Activated naive CD8-positive, alpha-beta T cell treated with anti-CD3 and anti-CD28 coated beads for 36 hours (primary cell): ENCODE measurements at places on chromosomes 13 and 19. TPM values are rescaled to one million over a fixed set of nuclear protein-coding genes. Genes with fewer than 3 reads are reported as not detected.
A peak's percentile ranks its signal among the peaks of the same experiment; 100 is the strongest.

GRCh38 chr13:20700288-20700687, 3.2 kb upstream of the IL17D start:
- no peak for DNase-seq

- DNase-seq = no peak
Observed at GRCh38 chr13:37608750-37609339, 10.3 kb upstream of the POSTN start.

The MRPS31 gene
- 40.9 TPM for total RNA-seq

- no peak for DNase-seq
Observed at GRCh38 chr19:359653-359925, 15.0 kb upstream of the MIER2 start.

The ZFP82 gene
- 5.7 TPM for total RNA-seq

The SYNGR4 gene
- total RNA-seq = 0.31 TPM

The ZNF559 gene
- total RNA-seq = 13.0 TPM

The ZNF837 gene
- total RNA-seq = 2.1 TPM

- no peak for DNase-seq
Observed at GRCh38 chr13:40175639-40176038, 490.8 kb downstream of the FOXO1 start.

The ODAD3 gene
- total RNA-seq = 0.27 TPM

GRCh38 chr13:99371956-99372355, 64.8 kb upstream of the GPR183 start:
- peak; percentile 63 for DNase-seq

GRCh38 chr13:112971288-112971643, 2.3 kb downstream of the MCF2L start:
- no peak for DNase-seq

The RRAS gene
- 5.0 TPM for total RNA-seq

- DNase-seq = no peak
Observed at GRCh38 chr19:9128171-9128570, 1.4 kb upstream of the OR7G3 start.

DNA sequence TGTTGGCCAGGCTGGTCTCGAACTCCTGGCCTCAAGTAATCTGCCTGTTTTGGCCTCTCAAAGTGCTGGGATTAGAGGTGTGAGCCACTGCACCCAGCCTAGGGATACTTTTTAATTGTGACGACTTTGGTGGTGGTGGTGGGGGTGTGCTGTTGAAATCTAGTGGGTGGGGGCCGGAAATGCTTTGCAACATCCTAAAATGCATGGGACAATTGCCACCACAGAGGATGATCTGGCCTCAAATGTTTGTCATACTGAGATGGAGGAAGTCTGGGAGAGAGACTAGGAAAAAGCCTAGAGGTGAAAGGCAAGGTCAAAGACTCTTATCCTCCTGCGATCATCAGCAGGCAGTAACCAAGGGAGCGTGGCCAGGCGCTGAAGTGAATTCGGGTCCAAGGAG, 1.4 kb downstream of the NWD1 start:
- no peak for DNase-seq

DNA sequence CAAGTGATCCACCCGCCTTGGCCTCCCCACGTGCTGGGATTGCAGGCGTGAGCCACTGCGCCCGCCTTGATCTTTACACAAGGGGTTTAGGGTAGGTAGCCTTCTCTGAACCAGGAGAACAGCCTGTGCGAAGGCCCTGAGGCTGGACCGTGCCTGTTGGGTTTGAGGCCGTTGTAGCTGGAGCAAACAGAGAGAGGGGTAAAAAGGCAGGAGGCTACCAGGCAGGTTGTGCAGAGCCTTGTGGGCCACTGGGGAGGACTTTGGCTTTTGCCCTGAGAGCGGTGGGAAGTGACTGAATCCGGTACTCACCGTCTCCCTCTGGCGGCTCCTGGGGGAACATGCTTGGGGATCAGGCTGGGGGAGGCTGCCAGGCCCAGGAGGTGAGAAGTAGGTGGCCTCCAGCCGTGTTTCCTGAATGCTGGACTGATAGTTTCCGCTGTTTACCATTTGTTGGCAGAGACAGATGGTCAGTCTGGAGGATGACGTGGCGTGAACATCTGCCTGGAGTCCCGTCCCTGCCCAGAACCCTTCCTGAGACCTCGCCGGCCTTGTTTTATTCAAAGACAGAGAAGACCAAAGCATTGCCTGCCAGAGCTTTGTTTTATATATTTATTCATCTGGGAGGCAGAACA, 24.6 kb downstream of the SPC24 start:
- peak; percentile 66 for DNase-seq

DNA sequence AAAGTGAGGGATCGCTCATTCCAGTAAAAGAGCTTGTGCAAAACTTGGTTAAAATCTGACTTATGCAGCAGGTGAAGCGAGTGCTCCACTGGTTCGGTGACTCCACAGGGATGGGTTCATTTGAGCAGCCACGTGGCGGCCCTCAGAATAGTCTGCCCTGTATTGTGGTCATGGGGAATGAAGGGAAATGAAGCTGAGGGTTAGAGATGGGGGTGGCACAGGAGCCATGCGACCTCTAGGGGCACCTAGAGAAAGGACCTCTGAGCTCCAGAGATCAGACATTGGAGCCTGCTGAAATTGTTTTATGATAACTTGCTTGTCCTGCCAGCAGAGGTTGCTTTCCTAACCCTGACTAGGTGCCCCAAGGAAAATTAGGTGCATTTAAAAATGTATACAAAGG, 26.6 kb downstream of the CBY2 start:
- no peak for DNase-seq

- no peak for DNase-seq
Observed at GRCh38 chr13:33197541-33197971, 88.0 kb downstream of the STARD13 start.

- no peak for DNase-seq
Observed at GRCh38 chr19:22882797-22883196, 50.7 kb downstream of the ZNF723 start.

The ZBTB7A gene
- total RNA-seq = 35.9 TPM

DNA sequence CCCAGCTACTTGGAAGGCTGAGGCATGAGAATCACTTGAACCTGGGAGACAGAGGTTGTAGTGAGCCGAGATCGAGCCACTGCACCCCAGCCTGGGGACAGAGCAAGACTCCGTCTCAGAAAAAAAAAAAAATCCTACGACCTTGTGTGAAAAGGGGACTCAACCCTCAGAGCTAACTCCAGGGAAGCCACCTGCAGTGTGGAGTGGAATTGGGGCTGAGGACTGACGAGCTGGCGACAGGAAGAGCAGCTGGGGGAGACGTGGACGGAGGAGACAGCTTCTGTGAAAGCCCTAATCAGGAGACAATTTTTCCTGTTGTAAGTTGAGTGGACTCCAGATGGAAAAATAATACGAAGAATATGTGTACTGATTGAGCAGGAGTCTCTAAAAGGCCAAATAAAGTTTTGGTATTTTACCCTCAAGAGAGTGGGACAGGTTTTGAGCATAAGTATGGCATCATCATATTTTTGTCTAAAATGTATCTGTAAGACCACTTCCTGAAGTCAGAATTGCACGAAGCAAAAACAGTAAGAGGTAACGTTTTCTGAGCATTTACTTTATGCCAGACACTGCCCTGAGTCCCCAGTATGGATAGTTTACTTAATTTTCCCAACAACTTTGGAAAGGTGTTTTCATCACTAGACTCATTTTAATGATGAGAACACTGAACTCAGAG, 12.0 kb upstream of the LAIR1 start:
- no peak for DNase-seq

DNA sequence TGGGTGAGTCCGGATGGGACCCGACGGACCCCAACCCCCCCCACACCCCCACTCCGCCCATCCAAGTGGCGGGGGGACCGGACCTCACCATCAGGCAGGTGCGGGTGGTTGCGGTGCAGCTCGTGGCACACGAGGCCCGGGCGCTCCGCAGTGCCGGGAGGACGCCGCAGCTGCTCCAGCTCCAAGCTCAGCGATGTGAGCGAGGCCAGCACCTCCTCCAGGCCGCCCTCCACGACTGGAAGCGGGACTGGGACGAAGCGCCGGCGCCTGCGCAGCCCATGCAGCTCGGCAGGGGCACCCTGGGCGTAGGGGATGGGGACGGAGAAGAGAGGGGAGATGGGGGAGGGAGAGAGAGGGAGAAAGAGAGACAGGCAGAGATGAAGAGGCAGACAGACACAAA, 30.1 kb upstream of the OLFM2 start:
- DNase-seq = no peak

The ZNF66 gene
- total RNA-seq = 7.9 TPM

DNA sequence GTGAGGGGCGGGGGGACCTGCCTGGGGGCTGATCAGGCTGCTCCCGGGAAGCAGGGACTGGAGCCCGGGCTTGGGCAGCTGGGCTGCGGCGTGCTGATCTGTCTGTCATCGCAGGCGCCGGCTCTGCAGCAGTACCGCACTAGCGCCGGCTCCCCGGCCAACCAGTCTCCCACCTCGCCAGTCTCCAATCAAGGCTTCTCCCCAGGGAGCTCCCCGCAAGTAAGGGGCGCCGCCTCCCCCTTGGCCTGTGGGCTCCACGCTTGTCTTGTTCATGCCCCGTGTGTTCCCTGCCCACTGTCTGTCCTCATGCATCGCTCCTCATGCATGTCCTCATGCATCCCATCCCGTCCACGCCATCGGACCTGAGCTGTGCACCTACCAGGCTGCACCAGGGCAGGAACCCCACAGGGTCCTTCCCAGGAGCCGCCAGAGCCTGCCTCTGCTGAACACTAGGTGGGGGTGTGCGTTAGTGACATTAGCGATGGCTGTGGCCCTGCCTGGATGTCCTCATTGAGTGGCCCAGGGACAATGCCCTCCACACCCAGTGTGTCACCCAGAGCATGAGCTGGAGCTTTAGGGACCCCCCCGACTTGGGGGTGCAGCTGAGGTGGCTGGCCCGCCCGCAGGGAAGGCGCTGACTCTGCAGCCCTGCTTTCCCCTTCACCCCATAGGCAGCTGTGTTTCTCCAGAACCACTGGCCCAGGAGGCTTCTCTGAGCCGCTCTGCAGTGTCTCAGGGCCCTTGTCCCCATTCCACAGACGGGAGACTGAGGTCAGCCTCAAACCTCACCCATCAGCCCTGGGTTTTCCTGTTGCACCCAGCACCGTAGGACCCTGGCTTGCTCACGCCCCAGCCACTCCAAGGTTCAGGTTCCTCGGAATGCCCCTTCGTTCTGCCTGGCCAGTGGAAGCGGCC, 19.5 kb downstream of the COMP start:
- no peak for DNase-seq

GRCh38 chr19:50794074-50794875, 4.1 kb downstream of the ACP4 start:
- DNase-seq = peak; percentile 57

GRCh38 chr19:50327013-50327412, 2.2 kb downstream of the KCNC3 start:
- no peak for DNase-seq
